Right renal pelvis (tissue), 4 donors: ENCODE measurements at places on chromosomes 7 and 10. TPM values are rescaled to one million over a fixed set of nuclear protein-coding genes. Genes with fewer than 3 reads are reported as not detected.

GRCh38 chr7:112133328-112133727 lies 72.9 kb downstream of the DOCK4 start:
- DNase-seq: no peak

- DNase-seq: no peak
Observed at GRCh38 chr10:80486785-80487420, 32.8 kb downstream of the TSPAN14 start.

DNA sequence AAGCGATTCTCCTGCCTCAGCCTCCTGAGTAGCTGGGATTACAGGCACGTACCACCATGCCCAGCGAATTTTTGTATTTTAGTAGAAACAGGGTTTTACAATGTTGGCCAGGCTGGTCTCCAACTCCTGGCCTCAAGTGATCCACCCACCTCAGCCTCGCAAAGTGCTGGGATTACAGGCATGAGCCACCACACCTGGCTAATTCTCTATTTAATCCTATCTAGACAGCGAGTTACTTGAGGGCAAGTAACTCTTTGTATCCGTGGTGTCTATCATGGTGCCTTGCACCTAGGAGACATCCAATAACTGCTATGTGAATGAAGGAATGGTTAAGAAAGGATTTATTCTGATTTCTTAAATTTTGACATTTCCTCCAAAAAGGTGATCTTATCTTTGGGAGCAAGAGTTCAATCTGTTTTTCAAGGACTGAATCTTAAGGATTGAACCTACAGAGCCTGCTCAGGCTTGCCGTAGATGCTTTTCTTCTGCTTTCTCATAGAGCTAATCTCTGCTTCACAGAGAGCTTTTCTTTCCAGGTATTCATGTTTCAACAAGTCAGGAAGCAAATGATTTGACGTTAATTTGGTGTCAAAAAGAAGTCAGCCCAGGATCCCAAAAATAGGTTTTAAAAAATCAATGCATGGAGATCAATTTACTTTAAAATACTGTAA lies 101.6 kb downstream of the CUL2 start:
- DNase-seq: no peak

Gene MYO3A
- 7.0 TPM for polyA plus RNA-seq
